ENCODE measurements at places on chromosomes 7 and 10.

GRCh38 chr10:115417585-115418265 lies 324.6 kb downstream of the ATRNL1 start:
- no peak overlapping the region for H3K4me3 ChIP-seq
- DNase-seq, result no peak
- H3K27ac ChIP-seq, result no peak overlapping the region
- H3K4me1 ChIP-seq, result no peaks in the 10 kb centered on the region

GRCh38 chr7:121519548-121520521 lies 123.7 kb upstream of the FAM3C start:
- no peaks in the 10 kb centered on the region for H3K27me3 ChIP-seq
- H3K36me3 ChIP-seq, result no peaks in the 10 kb centered on the region
- H3K4me1 ChIP-seq, result no peaks in the 10 kb centered on the region
- DNase-seq, result no peak

DNA sequence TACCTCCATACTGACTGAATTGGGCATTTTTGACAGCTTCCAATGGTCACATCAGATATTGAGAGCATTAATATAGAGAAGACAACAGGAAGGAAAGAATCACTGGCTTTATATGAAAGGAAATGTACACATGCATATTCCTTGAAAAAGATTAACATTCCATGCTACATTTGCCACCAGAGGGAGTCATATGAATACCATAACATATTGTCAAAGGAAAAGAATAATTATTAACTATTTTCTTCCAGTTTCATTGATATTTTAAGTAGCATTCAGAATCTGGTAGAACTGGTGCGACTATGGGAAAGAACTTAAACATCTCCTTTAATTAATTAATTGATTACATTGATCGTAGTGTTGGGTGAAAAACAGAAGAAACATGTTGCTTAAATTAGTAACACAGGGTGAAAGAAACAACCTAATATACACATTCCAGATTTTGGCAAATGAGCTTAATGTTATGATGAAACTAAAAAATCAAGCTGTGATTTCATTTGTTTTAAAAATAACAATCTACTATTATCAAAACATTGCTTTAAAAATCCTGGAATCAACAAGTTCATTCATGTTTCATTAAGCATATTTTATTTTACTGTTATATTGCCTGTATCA lies 71.5 kb downstream of the GPR85 start:
- H3K27ac ChIP-seq, result no peak overlapping the region
- no peaks in the 10 kb centered on the region for H3K4me1 ChIP-seq
- H3K27me3 ChIP-seq, result no peaks in the 10 kb centered on the region
- no peak for DNase-seq
- no peaks in the 10 kb centered on the region for H3K36me3 ChIP-seq

DNA sequence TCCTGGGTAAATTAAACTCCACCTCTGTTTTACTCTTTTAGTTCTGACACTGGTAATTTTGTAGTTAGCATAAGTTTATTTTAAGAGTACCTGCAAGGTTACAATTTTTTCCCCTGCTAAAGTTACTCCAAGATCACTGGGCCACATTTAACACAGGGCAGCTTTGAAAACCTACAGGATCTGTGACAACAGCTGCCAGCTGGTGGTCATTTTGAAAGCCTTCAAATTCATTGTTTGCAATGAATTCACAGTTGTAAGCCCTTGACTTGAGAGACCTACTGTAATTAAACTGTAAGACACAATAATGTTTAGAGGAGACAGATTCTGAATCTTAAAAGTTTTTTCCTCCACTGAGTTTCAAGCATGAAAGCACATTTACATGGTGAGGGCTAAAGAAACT lies 129.6 kb downstream of the CNOT4 start:
- H3K27me3 ChIP-seq, result no peaks in the 10 kb centered on the region
- no peak for DNase-seq
- H3K4me1 ChIP-seq, result no peaks in the 10 kb centered on the region
- no peak overlapping the region for H3K27ac ChIP-seq
- no peaks in the 10 kb centered on the region for H3K36me3 ChIP-seq
- no peak overlapping the region for H3K4me3 ChIP-seq

GRCh38 chr10:98556061-98556460 lies 109.3 kb upstream of the HPS1 start:
- H3K4me1 ChIP-seq, result no peaks in the 10 kb centered on the region
- no peaks in the 10 kb centered on the region for H3K27me3 ChIP-seq
- no peak overlapping the region for H3K4me3 ChIP-seq
- DNase-seq, result no peak
- H3K36me3 ChIP-seq, result no peaks in the 10 kb centered on the region
- no peak overlapping the region for H3K27ac ChIP-seq

- H3K27me3 ChIP-seq, result no peaks in the 10 kb centered on the region
- no peak overlapping the region for H3K27ac ChIP-seq
- no peak overlapping the region for H3K4me3 ChIP-seq
- DNase-seq, result no peak
Observed at GRCh38 chr10:97676770-97677581, 10.1 kb downstream of the AVPI1 start.

- H3K4me3 ChIP-seq, result no peak overlapping the region
- H3K36me3 ChIP-seq, result no peaks in the 10 kb centered on the region
Observed at GRCh38 chr7:124101173-124101768, 68.4 kb upstream of the TMEM229A start.

GRCh38 chr7:46830-47140 lies 145.6 kb upstream of the FAM20C start:
- no peak overlapping the region for H3K27ac ChIP-seq
- H3K4me1 ChIP-seq, result no peaks in the 10 kb centered on the region
- DNase-seq, result peak; percentile 14
- H3K36me3 ChIP-seq, result no peaks in the 10 kb centered on the region
- no peaks in the 10 kb centered on the region for H3K27me3 ChIP-seq
- H3K4me3 ChIP-seq, result no peak overlapping the region

GRCh38 chr10:106816318-106817085 lies 348.0 kb downstream of the SORCS1 start:
- H3K4me3 ChIP-seq, result no peak overlapping the region
- no peak for DNase-seq
- H3K27ac ChIP-seq, result no peak overlapping the region
- no peaks in the 10 kb centered on the region for H3K36me3 ChIP-seq
- no peaks in the 10 kb centered on the region for H3K4me1 ChIP-seq

DNA sequence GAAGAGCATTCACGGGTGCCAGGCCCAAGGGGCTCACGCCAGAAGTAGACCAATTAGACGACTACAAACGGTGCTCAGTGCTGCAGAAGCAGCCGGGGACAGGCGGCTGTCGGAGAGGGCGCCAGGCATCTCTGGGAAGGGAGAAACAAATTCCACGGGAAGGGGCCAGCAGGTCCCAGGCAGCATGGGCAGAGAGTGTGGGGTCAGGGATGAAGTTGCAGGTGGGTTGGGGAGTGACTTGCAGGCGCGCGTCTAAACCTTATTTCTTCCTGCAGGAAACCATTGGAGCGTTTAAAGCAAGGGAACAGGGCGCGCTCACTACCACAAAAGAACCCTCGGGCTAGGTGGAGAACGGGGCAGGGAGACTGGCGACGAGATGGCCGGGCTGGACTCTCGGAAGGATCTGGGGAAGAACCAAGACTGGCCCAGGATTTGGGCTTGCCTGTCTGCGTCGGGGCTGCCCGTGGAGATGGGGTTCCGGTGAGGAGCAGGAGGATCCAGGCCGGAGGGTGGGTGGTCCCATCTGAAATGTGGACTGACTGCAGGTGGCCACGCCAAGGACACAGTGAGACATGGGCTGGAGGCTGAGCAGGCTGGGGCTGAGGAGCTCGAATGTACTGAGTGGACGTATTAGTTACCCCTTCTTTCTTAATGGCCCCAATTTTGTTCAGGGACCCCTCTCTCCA lies 116.3 kb upstream of the DIP2C start:
- H3K27ac ChIP-seq, result no peak overlapping the region
- no peaks in the 10 kb centered on the region for H3K36me3 ChIP-seq
- no peak for DNase-seq
- H3K4me3 ChIP-seq, result no peak overlapping the region
- H3K27me3 ChIP-seq, result no peaks in the 10 kb centered on the region

DNA sequence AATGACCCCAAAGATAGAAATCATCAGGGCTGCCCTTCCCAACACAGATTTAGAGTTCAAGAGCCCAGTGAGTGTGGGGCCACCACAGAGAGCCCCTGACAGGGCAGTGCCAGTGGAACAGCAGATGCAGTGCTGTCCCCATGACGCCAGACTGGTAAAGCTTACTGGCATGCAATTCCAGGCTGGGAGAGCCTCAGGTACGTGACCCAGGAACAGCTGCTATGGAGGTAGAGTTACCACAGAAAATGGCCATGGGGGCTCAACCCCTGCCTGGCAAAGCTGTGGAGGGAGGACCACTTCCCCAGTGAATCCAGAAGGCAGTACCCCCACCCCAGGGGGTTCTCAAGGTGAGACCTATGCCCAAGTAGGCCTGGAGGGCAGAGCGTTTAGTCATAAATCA lies 228.5 kb downstream of the POLR1F start:
- H3K4me1 ChIP-seq, result no peaks in the 10 kb centered on the region
- no peak overlapping the region for H3K4me3 ChIP-seq
- no peak for DNase-seq
- no peak overlapping the region for H3K27ac ChIP-seq

GRCh38 chr10:108052981-108053380 lies 888.5 kb upstream of the SORCS1 start:
- H3K27ac ChIP-seq, result no peak overlapping the region
- no peaks in the 10 kb centered on the region for H3K36me3 ChIP-seq
- DNase-seq, result no peak
- H3K4me1 ChIP-seq, result no peaks in the 10 kb centered on the region
- no peak overlapping the region for H3K4me3 ChIP-seq

DNA sequence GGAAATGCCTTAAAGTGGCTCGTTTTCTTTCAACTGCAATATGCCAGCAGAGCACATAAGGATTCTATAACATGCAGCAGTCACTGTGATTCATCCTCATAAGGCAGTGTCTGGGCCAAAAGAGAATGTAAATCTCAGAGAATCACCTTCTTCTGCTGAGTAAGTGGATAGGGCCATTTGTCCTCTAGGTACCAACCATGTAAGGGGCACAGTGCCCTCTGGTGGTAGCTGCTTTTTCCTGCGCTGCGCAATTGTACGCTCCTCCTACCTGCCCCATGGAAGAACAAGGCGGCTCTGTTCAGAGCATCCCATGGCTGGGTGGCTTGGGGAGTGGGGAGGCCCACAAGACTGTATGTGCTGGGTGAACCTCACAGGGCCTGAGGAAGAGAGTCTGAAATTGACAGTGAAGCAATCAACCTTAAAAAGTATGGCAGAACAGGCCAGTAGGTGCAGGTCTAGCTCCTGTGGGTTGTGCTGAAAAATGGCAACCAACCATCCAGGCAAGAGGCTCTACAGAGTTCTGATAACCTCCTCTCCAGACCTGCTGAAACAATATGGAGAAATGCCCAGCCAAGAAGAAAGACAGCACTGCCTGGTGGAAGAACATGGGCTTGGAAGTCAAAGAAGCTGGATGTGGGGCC lies 78.6 kb upstream of the C10orf90 start:
- DNase-seq, result no peak
- H3K36me3 ChIP-seq, result no peaks in the 10 kb centered on the region
- no peak overlapping the region for H3K27ac ChIP-seq
- no peaks in the 10 kb centered on the region for H3K4me1 ChIP-seq
- no peaks in the 10 kb centered on the region for H3K27me3 ChIP-seq

DNA sequence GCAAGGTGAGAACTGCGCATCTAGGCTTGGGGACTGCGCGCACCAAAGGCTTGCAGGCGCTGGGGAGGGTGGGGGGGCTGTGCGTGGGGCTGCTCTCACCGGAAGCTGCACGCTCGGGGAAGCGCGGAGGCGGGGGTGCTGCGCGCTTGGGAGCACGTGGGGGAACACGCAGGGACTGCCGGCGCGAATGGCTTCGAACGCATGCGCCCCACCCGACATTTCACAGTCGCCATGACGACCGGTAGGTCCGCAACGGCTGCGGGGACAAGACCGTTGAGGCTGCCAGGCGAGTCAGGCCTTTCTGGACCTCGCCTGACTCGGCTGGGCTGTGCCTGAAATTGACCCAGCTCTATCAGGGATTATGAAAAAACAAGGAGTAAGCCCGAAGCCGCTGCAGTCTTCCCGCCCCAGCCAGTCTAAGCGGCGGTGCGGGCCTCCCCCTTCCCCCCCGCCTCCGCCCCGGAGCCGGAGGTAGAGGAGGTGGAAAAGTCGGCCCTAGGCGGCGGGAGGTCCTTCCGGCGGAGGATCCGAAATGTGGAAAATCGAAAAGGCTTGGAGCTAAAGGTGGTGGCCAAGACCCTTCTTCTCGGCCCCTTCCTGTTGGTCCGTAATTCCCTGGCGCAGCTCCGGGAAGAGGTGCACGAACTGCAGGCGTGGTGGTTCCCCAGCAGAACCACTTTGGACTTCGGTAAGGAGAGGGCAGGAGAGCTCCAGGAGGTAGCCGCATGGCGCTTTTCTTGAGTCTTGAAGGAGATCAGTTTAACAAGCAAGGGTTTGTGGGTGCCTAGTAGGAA lies 34.9 kb upstream of the STEAP1 start:
- peak overlapping the region; percentile 57 for H3K4me3 ChIP-seq
- no peak for DNase-seq
- no peaks in the 10 kb centered on the region for H3K4me1 ChIP-seq

GRCh38 chr10:60388709-60389301 lies 870 bp downstream of the ANK3 start:
- no peak for DNase-seq
- H3K36me3 ChIP-seq, result no peaks in the 10 kb centered on the region
- H3K4me3 ChIP-seq, result no peak overlapping the region
- H3K4me1 ChIP-seq, result no peaks in the 10 kb centered on the region

- no peak overlapping the region for H3K27ac ChIP-seq
- H3K27me3 ChIP-seq, result no peaks in the 10 kb centered on the region
- H3K4me3 ChIP-seq, result no peak overlapping the region
- no peaks in the 10 kb centered on the region for H3K36me3 ChIP-seq
- DNase-seq, result no peak
Observed at GRCh38 chr10:118496525-118496924, 98.9 kb downstream of the PRLHR start.

GRCh38 chr10:987620-987869 lies 689 bp upstream of the GTPBP4 start:
- H3K36me3 ChIP-seq, result no peaks in the 10 kb centered on the region
- DNase-seq, result no peak
- no peaks in the 10 kb centered on the region for H3K27me3 ChIP-seq

- no peak for DNase-seq
- no peaks in the 10 kb centered on the region for H3K4me1 ChIP-seq
Observed at GRCh38 chr10:45997994-45998763, 25.9 kb downstream of the TIMM23 start.

DNA sequence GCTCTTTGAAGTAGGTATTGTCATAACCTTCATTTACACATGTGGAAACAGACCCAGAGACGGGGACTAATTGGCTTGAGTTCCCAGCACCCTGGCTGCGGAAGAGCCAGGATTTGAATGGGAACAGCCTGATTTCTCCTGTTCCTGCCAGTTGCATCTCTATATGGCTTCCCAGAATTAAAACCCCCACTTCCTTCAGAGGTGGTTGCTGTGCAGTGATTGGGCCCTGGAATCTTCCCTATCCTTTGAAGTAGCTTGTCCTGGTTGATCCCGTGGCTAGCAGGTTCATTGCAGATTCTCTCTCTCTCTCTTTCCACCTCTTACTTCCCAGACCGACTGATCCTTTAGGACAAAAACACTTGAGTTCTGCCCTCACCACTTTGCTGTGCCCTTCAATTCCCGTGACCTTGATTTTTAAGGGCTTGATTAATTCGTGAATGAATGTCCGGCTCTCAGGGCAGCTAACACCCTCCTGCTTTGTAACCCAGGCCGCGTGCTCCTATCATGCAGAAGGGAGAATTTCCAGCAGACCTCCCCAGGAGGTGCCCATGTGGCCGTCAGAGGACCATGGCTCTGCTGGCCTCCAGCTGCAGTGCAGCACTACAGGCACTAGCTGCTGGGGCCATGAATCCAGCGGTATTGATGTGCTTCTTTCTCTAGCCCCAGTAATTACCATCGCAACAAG lies 120.6 kb upstream of the AGK start:
- H3K27ac ChIP-seq, result no peak overlapping the region
- H3K4me3 ChIP-seq, result no peak overlapping the region
- no peaks in the 10 kb centered on the region for H3K36me3 ChIP-seq
- H3K27me3 ChIP-seq, result no peaks in the 10 kb centered on the region
